ENCODE measurements at places on chromosomes 11 and 22.

GRCh38 chr22:35593891-35594470 lies 23.1 kb downstream of the MB start:
- DNase-seq = no peak

GRCh38 chr22:41480397-41480735 lies 11.4 kb downstream of the ACO2 start:
- no peak for DNase-seq

GRCh38 chr11:33457948-33458347 lies 200.8 kb downstream of the HIPK3 start:
- DNase-seq = no peak

DNA sequence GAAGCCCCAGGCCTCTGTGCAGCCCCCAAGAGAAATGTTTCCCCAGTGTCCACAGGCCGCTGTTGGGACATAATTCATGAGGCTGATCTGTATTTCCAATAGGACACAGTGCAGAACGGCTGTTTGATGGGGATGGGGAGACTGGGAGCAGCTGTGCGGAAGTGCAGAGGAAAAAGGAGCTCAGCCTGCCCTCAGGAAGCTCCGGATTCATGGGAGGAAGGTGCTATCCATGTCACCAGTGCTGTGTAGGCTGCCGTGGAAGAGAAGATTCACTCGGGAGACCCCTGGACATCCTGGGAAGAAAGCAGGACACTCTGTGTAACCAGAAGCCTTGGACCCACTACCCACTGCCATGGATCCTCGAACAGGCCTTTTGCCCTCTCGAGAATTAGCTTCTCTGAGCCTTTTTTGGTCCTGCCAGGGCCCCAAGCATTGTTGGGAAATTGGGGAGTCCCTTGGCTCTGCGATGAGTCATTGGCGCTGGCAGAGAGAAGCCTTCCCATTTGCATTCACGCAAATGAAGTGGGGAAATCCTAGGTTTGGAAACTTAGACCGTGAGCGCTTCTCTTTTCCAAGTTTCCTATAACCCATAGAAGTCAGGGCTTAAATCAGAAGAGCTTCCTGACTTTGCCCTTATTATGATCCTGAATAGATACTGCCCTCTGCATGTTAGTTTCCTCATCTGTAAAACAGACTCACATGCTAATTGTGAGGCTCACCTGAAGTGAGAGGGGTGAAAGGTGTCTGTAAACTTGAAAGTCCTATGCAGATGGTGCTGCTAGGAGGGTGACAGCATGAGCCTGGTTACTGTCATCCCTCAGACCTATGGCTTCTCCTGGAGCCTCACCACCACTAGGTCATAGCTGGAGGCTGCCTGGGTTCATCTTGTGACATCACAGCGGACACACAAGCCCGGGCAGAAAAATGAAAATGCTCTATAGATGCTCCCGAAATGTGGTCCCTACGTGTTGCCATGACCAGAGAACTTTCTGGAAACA lies 229.2 kb upstream of the B3GAT1 start:
- DNase-seq = no peak

GRCh38 chr22:33806191-33806590 lies 114.1 kb downstream of the LARGE1 start:
- DNase-seq = no peak

DNA sequence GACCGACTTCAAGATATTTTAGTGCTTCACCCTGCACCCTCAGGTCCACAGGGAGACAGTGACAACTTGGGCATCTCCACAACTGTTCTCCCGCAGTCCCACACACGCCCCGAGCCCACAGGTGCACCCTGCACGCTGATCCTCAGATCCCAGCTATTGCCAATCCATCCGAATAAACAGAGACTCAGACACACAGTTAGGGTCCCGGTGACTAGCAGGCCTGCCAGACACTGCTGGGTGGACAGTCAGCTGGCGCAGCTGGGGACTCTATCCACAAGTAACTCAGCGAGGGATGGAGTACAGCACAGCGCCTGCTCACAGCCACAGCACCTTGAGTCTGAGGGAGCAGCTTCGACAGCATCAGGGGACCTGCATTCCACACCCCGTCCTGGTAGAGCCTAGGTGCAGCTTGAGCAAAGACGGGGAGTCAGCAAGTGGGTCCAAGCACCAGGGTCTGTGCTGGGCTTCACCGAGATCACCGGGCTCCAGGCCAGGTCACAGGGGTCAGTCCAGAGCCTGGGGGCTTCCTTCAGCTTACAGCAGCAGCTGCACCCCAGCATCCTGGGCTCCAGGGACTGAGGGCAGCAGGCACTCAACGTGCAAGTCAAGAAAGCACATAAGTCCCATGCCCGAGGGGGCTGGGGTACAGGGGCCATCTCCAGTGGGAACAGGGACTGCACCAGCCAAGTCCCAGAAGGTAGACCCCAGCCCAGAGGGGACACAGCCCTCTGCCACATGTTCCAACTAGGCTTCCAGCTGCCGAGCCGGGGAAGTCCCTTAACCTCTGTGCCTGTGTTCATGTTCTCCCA lies 7.6 kb downstream of the RPL3 start:
- DNase-seq = no peak

DNA sequence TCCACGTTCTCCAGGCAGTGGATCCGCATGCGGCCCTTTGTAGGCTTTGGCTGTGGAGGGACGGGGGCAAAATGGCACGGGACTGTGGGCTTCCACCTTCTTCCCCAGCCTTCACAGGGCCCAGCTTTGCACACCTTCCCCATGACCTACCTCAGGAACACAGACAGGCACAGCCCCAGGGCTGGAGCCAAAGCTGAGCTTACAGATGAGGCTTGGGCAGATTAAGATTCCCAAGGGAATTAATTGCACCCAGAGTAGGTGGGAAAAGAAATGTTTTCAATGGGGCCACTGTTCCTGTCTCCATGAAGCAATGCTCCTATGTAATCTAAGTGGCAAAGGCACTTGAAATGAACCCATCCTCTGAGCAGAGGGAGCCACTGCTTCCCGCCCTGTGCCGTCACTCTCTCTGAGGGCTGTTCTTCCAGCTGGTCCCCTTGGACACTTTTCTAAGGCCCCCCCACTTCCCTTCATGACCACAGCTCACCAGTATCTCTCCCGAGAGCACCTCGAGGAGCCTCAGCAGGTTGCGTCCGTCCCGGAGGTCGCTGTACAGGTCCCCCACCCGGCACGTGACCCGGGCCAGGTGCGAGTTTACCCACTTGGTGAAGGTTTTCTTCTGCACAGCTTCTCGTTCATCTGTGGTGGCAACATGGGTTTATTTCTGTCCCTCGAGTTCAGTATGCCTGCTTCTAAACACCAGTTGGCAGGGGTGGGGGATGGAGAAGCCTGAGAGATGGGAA lies 13.5 kb downstream of the SPTBN2 start:
- DNase-seq = no peak

DNA sequence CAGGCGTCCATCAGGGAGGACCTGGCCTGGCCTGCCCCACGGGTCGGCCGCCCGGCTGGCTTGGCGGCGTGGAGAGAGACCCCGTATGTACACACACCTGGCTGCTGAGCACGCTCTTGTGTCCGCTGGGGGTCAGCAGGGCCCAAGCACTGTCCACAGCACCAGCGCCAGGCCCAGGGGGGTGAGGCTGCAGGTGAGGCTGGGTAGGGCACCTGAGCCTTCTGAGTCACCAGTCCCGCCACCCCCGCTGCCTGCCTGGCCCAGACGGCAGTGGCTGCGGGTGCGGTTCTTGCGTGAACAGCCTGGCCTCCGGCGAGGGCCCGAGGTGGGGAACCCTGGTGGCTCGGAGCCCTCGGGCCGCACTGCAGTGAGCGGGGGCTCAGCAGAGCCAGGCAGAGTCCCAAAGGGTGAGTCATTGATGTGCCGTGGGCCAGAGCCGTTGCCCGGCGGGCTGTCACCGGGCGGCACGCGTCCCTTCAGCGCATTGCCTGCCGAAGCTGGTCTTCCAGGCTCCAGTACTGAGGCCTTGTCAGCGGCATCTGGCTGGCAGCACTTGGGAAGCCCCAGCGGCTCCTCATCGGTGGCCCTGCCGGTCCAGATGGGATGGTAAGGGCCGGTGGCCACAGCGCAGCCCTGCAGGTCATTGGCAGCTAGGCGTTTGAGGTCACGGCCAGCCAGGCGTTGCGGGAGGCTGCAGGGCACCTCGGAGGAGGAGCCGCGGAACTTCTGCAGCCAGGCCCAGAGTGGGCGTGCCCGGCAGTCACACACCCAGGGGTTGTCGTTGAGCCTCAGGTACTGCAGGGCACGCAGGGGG lies 26.3 kb downstream of the RTN4R start:
- no peak for DNase-seq

DNA sequence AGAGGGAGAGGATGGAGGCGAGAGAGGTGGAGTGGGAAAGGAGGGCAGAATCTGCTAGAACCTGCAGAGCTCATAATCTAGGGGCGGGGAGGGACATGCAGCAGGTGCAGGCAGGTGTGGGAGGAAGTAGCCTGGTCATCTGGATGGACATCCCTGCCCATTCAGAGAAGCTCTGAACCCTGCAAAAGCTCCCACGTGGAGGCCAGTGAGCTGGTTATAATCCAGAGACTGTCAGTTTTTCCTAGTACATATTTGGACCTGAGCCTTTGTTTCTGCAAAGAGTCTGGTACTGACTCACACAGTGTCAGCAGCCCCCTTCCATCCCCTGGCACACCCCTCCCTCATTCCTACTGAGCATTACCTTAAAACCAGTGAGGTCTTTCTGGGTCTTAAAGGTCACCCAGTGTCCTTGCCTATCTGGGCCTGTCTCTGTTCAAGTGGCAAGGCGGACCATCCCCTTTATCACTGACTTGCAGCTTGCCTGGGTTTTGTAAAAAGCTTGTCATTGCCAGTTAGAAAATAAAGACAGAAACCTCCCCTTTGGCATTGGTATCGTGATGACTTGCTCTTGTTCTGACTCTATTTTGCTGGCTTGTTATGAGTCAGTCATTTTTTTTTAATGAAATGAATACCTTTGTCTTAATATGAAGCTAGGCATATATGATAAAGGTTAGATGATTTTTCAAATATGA lies 26.1 kb downstream of the PTPRJ start:
- DNase-seq = no peak

GRCh38 chr11:17642980-17643379 lies 76.4 kb upstream of the MYOD1 start:
- no peak for DNase-seq

DNA sequence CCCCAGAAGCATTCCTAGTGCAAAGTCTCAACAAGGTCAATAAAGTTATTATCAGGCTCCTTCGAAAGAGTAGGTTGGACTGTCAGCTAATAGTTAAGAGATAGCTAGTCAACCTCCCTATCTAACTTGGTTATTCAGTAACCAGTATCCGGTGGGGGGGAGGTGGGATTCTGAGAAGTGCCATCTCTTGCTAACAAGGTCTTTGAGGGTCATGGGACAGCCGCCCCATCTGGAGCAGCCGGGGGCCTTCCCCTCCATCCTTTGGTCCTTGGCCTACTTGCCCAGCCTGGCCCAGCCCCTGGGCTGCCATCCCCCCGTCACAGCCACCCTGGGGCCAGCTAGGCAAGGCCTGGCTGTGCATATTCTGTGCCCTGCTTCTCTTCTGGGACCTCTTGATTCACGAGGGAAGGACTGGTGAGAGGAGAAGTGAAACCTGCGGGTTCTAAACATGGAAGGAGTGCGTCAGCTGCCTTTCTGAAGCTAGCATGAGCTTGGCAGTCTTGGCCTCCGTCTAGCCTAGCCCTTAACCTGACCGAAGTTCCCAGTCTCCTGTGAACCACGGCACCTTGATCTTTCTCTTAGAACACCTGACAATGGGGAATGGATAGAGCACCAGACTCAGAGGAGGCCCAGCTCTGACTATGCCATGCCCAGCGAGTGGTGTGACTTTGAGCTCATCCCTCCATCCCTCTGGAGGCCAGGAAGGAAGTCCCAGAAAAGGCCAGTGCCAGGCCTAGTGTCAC lies 9.3 kb downstream of the SLC37A2 start:
- DNase-seq = no peak

- DNase-seq = no peak
Measured at GRCh38 chr11:10118865-10119264, 175.2 kb downstream of the SBF2 start.

GRCh38 chr11:80122211-80122610 lies 681.4 kb upstream of the TENM4 start:
- DNase-seq = no peak

DNA sequence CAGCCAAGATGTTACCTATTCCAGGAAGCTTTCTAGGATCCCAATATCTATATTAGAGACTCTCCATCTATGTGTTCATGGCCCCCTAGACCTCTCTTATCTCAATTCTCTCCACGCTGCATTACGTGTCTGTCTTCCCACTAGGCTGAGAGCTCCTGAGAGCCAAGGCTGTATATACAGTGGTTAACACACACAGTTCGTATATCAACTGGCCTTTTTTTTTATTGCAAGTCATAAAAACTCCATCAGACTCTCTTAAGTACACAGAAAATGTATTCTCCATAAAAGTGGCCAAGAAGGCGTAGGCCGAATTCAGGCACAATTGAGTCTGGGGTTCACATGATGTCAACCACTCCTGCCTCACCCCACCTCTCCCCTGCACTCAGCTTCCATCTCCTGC lies 115.9 kb downstream of the TRIM29 start:
- no peak for DNase-seq

GRCh38 chr11:121265586-121265985 lies 27.0 kb upstream of the SC5D start:
- DNase-seq = no peak

GRCh38 chr11:19872512-19873145 lies 160.0 kb downstream of the NAV2 start:
- no peak for DNase-seq

DNA sequence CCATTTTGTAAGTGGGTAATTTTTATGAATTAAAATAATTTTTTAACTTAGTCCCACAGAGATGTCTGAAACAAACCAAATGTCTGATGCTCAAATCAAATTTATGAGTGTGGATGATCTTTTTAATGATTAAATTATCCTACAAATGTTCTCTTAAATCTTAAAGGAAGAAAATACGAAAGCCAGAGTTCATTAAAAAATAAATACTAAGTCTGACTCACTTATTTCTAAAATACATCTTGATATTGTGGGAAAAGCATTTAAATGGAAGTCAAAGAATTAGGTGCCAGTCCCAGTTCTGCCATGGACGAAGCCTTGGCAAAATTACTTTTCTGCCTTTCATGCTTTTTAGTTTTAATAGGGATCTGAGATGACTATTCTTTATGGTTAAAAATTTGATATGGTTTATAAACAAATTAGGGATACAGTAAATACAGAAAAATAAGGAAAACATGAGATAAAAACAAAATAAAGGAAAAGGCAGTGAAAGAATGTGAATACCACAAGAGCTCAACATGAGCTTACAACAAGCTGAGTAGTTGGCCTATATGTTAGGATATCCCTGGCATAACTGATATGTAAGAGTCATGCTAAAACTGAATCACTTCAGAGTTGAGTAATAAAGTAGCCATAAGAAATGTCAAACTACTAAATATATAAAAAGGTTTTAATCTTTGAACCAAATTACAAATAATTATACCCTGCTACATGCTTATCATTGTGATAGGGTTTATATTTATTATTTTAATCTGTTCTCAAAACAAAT lies 9.2 kb downstream of the CCDC34 start:
- no peak for DNase-seq
